SK-N-SH treated with all-trans-retinoic acid at 6 μM for 48 hours (cell line): ENCODE measurements at places on chromosomes 2 and 18.

DNA sequence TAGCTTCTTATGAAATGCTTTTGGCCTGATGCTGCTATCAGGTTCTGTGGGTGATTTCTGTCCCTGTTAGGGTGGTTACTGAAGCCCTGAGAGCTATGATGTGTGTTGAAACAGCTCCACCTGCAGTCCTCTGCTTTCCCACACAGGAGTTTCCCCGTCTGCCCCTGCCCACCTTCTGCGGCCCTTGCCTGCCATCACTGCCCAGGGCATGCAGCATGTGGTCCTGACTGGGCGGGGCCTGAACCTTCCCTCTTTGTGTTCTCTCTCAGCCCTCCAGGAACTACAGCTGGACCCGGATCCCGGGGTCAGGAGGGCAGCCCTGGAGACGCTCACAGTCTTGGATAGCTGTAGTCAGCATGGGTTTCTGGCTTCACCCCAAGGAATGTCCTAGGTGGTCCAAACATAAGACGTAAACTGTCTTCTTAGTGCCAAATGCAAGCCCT, 21.4 kb downstream of the HJURP start:
- peak; percentile 82 for ATAC-seq

DNA sequence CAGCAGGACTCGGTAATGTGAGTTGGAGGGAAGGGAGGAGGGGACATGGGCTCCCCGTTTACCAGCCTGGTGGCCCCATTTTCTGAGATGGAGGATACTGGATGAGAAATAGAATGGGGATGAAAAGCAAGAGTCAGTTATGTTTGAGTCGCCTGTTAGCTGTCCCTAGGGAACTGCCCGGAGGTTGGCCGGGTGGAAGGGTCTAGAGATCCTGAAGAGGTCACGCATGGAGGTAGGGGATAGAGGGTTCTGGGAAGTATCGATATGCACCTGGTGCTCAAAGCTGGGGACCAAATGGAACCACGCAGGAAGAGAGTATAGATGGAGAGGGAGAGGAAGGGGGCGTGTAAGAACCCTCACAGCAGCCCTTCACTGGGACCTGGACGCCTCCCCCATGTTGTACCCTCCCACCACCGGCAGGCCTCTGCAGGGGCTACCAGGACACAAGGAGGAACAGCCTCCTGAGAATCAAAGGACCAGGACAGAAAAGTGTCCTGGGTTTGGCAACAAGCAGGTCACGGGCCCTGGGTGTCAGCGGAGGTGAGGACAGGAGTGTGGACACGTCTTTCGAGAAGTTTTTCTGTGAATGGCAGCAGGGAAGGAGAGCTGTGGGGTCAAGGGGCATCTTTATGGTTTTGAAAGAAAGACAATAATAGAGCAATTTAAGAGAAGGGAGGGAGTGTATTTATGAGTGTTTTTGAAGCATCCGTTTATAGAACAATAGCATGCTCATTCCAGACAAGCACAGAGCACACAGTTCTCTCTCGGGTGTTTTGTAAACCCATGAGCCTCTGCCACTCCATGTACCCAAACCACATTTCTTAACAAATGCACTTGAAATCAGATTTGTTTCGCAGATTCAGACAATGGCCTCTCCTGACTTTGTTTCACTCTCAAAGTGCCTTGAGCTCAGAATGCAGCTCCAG, 132.2 kb downstream of the SMAD7 start:
- ATAC-seq = no peak

DNA sequence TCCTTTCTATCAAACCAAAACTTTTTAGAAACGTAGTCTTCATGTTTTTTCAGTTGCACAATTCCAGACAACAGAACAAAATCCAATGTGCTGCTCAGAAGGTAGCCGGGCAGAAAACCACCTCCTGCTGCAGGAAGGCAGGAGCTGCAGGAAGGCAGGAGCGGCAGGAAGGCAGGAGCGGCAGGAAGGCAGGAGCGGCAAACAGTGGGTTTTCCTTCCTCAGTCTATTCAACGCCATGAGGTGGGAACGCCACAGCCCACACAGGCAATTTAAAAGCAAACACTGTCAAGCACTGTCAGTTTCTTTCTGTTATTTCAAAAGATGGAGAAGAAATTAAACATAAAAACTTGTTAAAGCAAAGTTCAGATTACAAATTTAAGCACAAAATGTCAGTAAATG, 601.2 kb upstream of the SALL3 start:
- no peak for ATAC-seq

DNA sequence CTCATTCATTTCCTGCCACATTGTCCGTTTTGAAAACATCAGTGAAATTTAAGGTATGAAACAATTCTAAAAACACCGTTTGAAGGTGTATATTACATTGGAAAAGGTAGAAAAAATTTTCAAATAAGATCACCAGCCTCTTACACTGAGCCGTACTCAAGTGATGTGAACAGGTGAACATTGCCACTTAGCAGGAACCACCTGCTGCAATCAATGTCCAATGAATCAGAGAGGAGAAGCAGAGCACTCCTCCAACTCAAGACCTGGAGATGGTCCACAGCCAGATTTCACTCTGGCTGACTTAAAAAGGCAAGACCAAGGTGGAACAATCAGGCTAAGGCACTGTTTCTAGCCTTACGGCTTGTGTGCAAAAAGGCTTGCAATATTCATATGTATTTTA, 110.3 kb upstream of the TTN start:
- no peak for ATAC-seq

DNA sequence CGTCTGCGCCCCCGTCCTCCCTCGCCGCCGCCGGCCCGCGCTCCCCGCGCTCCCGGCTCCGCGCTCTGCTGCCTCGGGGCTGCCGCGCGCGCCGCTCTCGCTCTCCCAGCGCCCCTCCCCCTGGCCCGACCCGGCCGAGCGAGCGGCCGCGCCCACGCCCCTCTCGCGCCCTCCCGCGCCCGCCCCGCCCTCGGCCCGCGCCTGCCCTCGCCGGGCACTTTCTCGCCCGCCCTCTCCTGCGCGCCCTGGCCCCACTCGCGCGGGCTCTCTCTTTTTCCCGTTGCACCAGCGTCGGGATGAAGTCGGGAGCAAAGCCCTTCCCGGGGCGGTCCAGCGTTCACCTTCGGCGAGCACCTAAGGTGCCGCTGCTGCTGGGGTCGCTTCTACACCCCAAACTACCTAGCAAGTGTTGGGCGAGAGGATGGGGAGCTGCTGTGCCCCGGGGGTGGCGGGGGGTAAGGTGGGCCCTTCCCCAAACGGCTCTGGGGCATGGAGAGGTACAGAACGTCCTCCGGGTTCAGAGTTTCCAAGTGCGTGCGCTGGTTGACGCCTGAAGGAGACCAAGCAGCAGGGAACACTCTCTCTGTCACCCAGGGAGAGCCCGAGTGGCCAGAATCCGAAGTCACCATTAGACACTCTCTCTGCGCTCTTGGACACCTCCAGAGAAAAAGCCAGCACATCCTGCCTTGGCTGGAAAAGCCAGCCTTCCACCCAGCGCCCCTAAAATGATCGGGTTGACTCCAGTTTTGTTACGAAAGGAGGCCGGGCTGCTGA, at the start of gene COLEC12:
TSS of gene COLEC12 (minus strand) at position 70 of the 774 bp plus-strand sequence. CDS start 187 bp downstream, outside the sequence.
- ATAC-seq = no peak

- no peak for ATAC-seq
Observed at GRCh38 chr2:126059379-126059778, 596.6 kb upstream of the GYPC start.

DNA sequence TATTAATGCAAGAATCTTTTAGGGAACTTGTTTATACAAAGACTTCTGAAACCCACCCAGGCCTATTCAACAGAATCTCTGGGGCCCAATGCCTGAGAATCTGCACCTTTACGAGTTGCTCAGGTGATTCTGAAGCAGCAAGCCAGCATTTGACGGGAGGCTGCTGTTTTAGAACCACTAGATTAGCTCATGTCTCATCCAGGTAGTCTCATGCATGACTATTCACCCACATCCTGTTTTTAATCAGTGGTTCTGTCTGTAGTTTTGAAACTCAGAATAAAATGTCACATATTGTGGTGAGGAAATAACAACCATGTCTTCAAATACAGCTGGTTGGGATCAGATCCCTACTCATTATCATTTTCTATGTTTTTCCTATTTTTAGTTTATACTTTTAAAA, 39.5 kb downstream of the CYTIP start:
- no peak for ATAC-seq
